Testis (tissue), 5 donors: ENCODE measurements at places on chromosomes 12 and 14.

- DNase-seq: peak; percentile 31
- H3K27ac ChIP-seq: peak overlapping the region; percentile 46
- H3K27me3 ChIP-seq: no peaks in the 10 kb centered on the region
- H3K36me3 ChIP-seq: no peaks in the 10 kb centered on the region
- peaks cover 23% of the 10 kb centered on the region for H3K4me1 ChIP-seq
- H3K4me3 ChIP-seq: no peak overlapping the region
These were observed 187.3 kb downstream of the CAND1 start for GRCh38 chr12:67456431-67456901.

- H3K4me1 ChIP-seq: no peaks in the 10 kb centered on the region
- peak overlapping the region; percentile 21 for H3K27ac ChIP-seq
- H3K4me3 ChIP-seq: no peak overlapping the region
- H3K27me3 ChIP-seq: no peaks in the 10 kb centered on the region
These were observed 5.7 kb downstream of the GNG2 start for GRCh38 chr14:51865953-51866747.

DNA sequence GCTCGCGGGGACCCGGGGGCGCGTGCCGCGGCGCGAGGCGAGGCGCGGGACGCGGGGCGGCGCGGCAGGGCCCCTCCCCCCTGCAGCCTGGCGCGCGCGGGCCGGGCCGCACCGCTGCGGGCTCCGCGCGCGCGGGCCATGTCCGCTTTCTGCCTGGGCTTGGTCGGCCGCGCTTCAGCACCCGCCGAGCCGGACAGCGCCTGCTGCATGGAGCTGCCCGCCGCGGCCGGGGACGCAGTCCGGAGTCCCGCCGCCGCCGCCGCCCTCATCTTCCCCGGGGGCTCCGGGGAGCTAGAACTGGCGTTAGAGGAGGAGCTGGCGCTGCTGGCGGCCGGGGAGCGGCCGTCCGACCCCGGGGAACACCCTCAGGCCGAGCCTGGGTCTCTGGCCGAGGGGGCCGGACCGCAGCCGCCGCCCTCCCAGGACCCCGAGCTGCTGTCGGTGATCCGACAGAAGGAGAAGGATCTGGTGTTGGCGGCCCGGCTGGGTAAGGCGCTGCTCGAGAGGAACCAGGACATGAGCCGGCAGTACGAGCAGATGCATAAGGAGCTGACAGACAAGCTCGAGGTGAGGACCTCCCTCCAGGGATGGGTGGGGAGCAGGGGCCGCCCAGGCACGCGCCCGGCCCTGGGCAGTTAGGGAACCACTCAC is 820 bp downstream of the BICDL1 start:
- no peaks in the 10 kb centered on the region for H3K36me3 ChIP-seq
- H3K27ac ChIP-seq: no peak overlapping the region
- no peaks in the 10 kb centered on the region for H3K27me3 ChIP-seq

DNA sequence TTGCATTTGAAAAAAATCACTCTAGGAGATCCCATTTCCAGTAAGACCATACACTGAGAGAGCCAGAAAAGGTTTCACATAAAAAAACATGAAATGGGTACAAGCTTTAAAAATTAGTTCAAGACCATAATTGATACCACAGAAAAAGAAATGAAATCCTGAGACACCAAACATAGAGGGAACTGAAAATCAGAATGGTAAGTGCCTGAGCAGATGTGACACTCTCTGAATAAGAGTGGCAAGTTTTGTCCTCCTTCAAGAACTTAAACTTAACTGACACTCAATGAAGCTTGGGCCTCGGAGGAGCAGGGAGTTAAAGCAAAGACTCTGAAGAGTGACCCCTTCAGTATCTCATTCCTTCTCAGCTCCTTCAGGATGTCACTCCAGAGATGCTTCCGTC is 23.2 kb upstream of the PTGDR start:
- no peaks in the 10 kb centered on the region for H3K36me3 ChIP-seq
- no peak for DNase-seq
- no peaks in the 10 kb centered on the region for H3K27me3 ChIP-seq
- H3K4me3 ChIP-seq: no peak overlapping the region

DNA sequence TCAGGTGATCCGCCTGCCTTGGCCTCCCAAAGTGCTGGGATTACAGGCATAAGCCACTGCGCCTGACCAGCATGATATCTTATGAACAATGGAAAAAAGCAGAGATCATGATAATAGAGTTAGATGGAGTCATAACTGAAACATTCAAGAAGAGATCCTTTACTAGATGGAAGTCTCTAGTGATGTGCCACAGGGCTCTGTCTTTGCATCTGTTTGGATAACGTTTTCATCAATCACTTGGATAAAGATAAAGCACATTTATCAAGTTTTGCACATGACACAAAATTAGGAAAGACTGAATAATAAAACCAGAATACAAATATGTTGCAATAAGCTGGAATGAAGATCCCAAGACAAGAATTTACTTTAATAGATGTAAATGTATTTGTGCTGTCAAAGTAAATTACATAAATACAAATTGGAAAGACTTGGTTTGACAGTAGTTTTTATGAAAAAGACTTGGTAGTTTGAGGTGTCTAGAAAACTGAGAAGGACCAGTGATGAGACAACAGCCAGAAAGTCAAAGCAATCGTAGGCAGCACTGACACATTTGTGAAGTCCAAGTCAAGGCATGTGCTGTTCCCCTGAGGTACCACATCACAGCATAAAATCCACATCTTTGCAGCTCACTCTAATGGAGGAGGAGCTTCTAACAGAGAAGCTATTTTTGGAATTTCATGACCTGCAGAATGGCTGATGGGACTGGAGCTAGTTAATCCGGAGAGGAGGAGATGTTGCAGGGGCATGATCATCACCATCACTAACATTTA is 28.5 kb downstream of the GPRC5A start:
- no peak for DNase-seq
- H3K27ac ChIP-seq: no peak overlapping the region
- no peaks in the 10 kb centered on the region for H3K4me1 ChIP-seq
- no peak overlapping the region for H3K4me3 ChIP-seq
- H3K36me3 ChIP-seq: no peaks in the 10 kb centered on the region

DNA sequence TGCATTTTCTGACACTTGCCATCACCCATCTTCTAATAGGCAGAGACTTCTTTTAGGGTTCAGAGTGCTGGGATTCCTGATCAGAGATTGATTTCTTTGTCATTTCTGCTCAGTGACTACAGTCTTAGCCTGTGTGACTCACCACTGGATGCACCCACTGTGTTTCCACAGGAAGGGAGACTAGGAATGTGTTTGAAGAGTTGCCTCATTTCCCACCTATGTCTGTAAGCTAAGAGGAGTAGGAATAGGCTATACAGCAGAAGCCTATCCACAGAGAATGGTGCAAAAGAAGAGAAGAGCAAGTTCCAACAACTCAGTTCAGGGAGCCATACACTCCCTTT is 60.2 kb upstream of the ACTN1 start:
- DNase-seq: no peak
- H3K4me3 ChIP-seq: no peak overlapping the region
- peaks cover 16% of the 10 kb centered on the region for H3K4me1 ChIP-seq

GRCh38 chr12:132046561-132046960 is 96.8 kb downstream of the EP400 start:
- DNase-seq: no peak
- no peak overlapping the region for H3K27ac ChIP-seq
- H3K4me3 ChIP-seq: no peak overlapping the region

DNA sequence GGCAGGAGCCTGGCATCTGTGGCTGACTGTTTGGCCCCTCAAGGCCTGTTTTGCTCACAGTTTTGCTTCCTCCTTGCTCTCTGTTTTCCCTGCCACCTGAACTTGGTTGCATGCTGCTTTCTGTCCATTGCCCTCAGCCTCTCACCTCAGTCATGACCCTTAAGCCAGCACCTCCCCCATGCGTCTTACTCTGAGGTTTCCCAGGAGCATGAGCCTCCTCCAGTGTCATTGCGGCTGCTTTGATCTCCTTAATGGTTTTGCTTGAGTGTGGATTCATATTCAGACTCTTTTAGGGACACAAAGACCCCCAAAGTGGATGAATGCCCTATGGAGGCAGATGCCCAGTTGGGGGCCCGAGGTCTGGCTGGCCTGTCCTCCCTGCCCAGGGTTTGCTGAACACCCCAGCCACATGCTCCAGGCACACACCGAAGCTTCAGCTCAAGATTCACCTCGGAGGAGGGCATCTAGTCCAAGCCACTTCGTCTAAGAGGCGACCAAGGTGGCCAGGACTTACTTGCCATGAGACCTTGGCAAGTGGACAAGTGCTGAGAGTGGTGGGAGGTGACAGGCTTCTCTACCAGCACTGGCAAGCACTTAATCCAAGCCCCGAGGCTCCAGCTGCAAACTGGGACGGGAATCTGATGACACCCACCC is 95.4 kb upstream of the DIO3 start:
- H3K27ac ChIP-seq: no peak overlapping the region
- DNase-seq: no peak
- no peak overlapping the region for H3K4me3 ChIP-seq
- peaks cover 4% of the 10 kb centered on the region for H3K4me1 ChIP-seq
- no peaks in the 10 kb centered on the region for H3K27me3 ChIP-seq

DNA sequence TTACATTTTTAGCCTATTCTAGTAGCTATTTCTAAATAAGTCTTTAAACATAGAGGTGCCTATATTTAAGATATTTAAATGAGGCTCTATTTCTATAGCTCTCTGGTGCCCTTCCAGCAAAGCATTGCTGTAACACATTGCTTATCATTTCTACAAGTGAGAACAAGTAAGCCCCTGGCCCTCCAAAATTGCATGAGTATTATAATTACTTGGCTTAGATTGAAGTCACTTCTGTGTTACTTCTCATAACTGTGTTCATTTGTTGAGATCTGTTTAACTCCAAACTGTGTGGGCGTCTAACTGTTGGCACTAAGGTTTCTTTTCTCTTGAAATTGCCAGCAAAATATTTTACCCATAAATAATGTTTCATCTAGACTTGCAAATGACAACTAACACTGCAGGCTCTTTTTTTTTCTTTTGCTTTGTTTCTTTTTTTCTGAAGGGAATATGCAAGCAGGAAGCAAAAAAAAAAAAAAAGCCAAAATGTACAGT is 66.5 kb downstream of the DAD1 start:
- H3K4me3 ChIP-seq: no peak overlapping the region
- H3K36me3 ChIP-seq: no peaks in the 10 kb centered on the region
- no peaks in the 10 kb centered on the region for H3K27me3 ChIP-seq
- DNase-seq: no peak

- DNase-seq: no peak
- H3K27ac ChIP-seq: no peak overlapping the region
- H3K36me3 ChIP-seq: no peaks in the 10 kb centered on the region
- no peaks in the 10 kb centered on the region for H3K4me1 ChIP-seq
- no peaks in the 10 kb centered on the region for H3K27me3 ChIP-seq
These were observed 358.6 kb downstream of the DUSP6 start for GRCh38 chr12:88993651-88994050.
